ENCODE measurements at places on chromosomes 5 and 9. TPM values are rescaled to one million over a fixed set of nuclear protein-coding genes. Genes with fewer than 3 reads are reported as not detected.

GRCh38 chr5:57937025-57937424 is 454.4 kb upstream of the ACTBL2 start:
- no peak for DNase-seq

DNA sequence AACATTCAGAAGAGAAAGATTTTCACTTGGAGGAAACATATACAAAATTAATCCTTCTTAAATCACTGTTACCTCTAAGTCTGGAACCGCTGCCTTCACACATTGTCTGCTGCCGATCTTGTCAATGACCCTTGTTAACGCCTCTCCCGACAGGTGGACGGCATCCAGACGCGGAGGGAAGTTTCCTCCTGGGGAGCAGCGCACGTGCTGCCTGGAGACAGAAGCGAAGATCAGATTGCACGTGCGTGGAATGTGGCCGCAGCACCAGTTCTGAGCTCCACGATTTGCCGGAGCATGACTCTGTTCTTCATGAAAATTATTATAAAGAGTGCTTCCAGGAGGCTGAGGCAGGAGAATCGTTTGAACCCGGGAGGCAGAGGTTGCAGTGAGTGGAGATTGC is 183.6 kb upstream of the IRX4 start:
- no peak for DNase-seq

- DNase-seq = no peak
These were observed 5.2 kb downstream of the BASP1 start for GRCh38 chr5:17222664-17223063.

GRCh38 chr5:4013106-4013898 is 417.7 kb downstream of the IRX1 start:
- DNase-seq = no peak

DNA sequence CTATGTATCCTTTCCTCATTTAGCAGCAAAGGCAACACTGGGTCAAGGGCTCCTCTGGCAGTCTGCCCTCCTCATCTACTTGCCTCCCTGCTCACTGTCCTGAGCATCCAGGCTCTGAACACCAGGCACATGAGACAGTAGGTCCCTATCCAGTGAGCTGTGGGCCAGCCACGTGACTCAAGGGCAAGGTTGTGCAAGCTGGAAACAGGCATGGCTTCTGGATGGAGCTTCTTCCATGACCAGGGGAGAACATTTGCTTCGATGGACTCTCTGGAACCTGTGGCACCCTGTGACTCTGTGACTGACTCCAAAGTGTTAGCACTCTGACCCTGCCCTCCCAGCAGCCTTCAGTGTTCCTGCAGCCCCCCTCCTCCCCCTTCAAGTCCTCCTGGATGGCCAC is 31.2 kb downstream of the ENHO start:
- no peak for DNase-seq

GRCh38 chr5:12614608-12615007 is 710.4 kb upstream of the CTNND2 start:
- no peak for DNase-seq

- DNase-seq = peak; percentile 44
These were observed 30.7 kb upstream of the ERAP1 start for GRCh38 chr5:96838201-96839070.

DNA sequence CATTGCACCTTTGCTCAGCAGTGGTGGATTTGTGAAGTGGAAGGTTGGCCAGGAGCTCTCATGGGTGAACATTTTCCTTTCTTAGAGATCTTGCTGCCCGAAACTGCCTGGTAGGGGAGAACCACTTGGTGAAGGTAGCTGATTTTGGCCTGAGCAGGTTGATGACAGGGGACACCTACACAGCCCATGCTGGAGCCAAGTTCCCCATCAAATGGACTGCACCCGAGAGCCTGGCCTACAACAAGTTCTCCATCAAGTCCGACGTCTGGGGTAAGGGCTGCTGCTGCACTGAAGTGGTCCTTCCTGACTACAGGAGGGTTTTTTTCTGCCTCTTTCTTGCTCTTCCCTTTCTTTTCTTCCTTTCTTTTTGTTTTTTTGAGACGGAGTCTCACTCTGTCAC is 21.8 kb downstream of the QRFP start:
- DNase-seq = no peak

DNA sequence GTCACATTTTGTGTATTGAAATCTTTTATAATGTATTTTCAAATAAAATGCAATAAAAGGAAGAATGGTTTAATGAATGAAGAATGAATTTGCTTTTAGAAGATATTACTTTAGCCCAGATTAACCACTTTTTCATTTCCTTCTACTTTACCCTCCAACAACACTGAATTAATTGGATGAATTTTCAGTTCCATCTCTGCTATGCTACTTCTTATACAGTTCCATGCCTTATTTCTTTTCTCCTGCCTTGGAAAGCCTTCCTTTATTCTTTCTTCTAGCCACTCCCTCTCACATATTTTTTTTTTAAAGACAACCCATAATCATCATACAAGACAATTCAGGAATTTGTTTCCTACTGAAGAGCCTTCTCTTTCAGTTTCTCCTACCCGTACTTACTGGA is 296.6 kb upstream of the TNC start:
- no peak for DNase-seq

The FOXD4L4 gene
- 0.17 TPM for total RNA-seq

- no peak for DNase-seq
These were observed 116.4 kb upstream of the COL5A1 start for GRCh38 chr9:134525070-134525815.

DNA sequence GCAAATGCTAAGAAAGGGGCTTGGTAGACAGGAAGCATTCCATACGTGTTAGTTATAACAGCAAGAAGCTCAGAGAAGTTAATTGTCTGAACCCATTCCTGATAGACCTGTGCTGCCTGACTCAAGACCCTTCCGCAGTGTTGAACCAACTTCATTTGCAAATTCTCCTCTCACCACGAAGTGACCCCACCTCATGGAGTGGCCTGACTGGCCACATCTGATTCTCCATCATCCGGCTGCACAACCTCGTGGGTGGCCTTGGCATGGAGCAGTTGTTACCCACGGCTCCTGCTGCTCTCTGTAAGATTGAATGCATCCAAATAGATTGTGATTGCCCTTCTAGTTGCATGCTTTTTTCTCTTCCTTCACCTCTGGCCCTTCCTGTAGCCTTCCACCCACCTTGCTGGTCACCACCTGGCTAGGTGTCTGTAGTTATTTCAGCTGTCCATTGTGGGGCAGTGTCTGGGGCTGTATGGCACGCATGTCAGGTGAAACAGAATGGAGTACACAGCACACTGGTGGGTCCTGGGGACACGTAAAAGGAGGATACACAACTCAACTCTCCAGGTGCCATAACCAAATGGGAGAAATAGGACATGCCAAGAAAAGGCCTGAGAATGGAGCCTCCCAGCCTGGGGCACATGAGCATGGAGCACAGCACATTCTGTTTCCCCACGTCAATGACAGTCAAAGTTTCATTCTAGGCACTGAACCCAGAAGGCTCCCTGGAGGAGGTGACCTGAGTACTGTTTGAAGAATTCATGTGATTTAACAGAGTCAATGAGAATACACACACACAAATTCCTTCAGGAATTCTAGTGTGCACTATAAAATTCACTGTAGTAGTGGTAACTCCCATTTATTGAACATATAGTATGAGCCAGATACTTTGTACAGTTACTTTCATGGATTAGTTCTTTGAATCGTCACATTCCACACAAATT is 70.5 kb upstream of the PTCH1 start:
- no peak for DNase-seq

GRCh38 chr5:32254881-32255539 is 57.7 kb downstream of the MTMR12 start:
- DNase-seq = no peak

GRCh38 chr9:79263628-79264027 is 308.1 kb upstream of the TLE4 start:
- no peak for DNase-seq
